EH (cell line): ENCODE measurements at places on chromosomes 13 and 19.

DNA sequence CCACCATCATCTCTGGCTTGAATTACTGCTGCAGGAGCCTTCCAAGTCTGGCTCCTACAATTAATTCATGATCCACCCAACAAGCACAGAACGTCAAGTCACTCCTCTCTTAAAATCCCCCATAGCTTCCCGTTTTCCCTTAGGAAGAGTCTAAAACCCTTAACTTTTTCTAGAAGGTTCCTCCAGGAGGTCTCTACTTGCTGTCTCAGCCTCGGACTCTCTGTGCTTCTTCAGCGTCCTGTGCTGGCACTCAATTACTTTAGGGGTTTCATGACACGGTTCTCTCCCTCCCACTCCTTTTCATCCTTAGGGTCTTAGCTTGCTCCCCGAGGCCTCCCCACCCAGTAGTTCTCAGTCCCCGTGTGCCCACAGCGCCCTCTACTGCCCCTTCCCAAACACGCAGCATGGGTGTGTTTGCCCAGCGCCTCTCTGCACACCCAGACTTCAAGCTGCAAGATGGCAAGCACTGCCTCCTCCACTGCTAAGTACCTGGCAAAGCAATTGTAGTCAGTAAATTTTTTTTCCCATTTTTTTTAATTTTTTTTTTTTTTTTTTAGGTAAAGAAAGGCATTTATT is 25.8 kb upstream of the MAP3K10 start:
- peak; percentile 48 for DNase-seq

GRCh38 chr19:41753159-41753558 is 2.2 kb upstream of the CEACAM6 start:
- DNase-seq, result peak; percentile 21

GRCh38 chr19:13974073-13974472 is 21.8 kb downstream of the DCAF15 start:
- peak; percentile 24 for DNase-seq

GRCh38 chr19:21838646-21839045 is 2.7 kb upstream of the ZNF43 start:
- DNase-seq, result no peak

GRCh38 chr13:106768991-106769390 is 201.1 kb upstream of the ARGLU1 start:
- DNase-seq, result no peak

DNA sequence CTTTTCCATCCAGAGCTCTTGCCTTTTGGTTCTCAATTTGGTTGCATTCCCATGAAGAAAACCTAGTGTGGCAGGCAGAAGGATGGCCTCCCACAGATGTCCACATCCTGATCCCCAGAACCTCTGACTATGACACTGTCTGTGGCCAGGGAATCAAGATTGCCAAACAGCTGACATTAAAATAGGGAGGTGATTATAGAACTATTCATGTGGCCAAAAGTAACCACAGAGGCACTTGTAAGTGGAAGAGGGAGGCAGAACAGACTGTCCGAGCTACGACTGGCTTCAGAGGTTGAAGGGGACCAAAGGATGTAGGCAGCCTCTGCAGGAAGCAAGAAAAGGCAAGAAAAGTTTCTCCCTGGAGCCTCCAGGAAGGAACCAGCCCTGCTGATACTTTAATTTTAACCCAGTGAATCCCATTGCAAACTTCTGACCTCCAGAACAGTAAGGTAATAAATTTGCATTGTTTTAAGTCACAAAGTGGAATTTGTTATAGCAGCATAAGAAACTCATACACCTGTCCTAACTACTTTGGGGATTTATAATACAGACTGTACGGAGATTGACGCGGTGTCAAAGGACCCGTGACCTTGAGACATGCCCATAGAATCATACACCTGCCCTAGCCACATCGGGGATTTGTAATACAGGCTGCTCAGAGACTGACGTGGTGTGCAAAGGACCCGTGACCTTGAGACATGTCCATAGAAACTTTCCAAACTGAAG is 106.5 kb downstream of the ATP11A start:
- DNase-seq, result no peak

- no peak for DNase-seq
Measured at GRCh38 chr19:1847348-1847683, 967 bp downstream of the REXO1 start.

GRCh38 chr19:19053508-19054314 is 10.1 kb upstream of the SLC25A42 start:
- DNase-seq, result peak; percentile 66

DNA sequence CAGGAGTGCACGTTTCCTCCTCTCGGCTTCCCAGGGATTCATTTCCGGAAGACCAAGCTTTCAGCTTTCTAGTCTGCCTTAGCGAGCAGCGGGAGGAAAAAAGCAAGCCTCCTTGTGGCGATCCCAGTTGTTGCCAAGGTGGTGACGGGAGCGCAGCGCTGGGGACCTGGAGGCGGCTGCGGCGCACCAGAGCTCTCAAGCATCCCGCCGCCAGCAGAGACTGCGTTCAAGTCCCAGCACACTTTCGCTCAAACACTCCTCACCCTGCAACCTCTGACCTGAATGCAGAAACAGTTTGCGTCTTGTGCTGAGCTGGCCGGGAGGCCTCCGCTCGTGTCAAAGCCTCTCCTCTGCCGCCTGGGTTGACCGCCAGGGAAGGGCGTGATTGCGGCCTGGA is 4.9 kb downstream of the GSX1 start:
- DNase-seq, result peak; percentile 43

GRCh38 chr13:53017433-53017970 is 11.1 kb upstream of the OLFM4 start:
- DNase-seq, result no peak

GRCh38 chr13:45086484-45086883 is 33.8 kb upstream of the GTF2F2 start:
- peak; percentile 96 for DNase-seq

GRCh38 chr19:46147791-46148288 is at the start of gene IGFL2:
Gene IGFL2 (plus strand): TSS chr19:46148238. CDS start chr19:46148279, 41 bp downstream.
- no peak for DNase-seq

- no peak for DNase-seq
Measured at GRCh38 chr13:90201676-90202460, 1145.6 kb upstream of the MIR17HG start.
